Activated CD4-positive, alpha-beta T cell treated with anti-CD3 and anti-CD28 coated beads, Interleukin-2, amount 50 U/mL, for 4 hours (primary cell): ENCODE measurements at places on chromosomes 7 and 10.

- no peak for DNase-seq
These were observed 561 bp downstream of the FGFR2 start for GRCh38 chr10:121597504-121598262.

DNA sequence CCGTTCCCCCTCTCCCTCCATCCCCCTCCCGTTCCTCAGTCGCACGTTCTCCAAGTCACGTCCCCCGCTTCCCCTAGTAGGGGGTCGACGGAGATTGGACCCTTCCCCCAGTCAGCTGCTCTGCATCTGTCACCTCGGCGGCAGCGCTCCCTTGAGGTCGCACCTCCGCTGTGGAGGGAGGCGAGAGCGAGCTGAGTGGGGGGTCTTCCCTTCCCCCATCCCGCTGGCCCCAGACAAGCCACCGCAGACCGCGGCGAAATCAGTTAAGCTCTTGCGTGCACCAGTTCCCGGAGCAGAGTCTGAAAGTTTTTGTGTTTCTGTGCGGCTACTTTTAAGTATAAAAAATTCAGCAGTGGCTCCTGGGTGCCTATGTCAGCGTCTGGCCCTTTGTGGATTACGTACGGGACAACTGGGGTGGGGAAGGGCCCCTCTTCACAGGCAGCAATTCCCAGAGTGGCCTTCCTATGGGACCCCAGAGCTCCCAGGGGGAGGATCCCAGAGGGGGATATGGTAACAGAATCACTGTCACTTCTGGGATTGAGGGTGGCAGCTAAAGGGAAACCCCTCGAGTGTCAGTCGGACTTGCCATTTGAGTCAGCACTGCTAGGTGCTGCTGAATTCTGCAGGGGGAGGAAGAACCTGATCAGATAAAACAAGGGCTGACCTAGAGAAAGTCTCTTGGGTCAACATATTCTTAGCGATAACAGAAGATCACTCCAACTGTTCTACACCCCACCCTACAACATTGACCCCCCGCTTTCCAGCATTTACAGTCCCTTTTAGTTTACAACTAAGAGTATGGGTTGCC lies 12.5 kb upstream of the DDIT4 start:
- DNase-seq = no peak

GRCh38 chr10:7410862-7411670 lies at the start of gene SFMBT2:
TSS of gene SFMBT2 (minus strand) at chr10:7411034. CDS start at chr10:7381898, 29,136 bp downstream.
- DNase-seq = peak; percentile 55

- DNase-seq = peak; percentile 9
These were observed 97.3 kb upstream of the SFMBT2 start for GRCh38 chr10:7507887-7508726.

- no peak for DNase-seq
These were observed 77.3 kb upstream of the RPA3 start for GRCh38 chr7:7795630-7796121.

GRCh38 chr10:34206078-34206934 lies 608.8 kb downstream of the PARD3 start:
- DNase-seq = no peak

- no peak for DNase-seq
These were observed at the start of gene SNCG for GRCh38 chr10:86958116-86958900. TSS of gene SNCG (plus strand) at chr10:86958599. CDS start at chr10:86958698, 99 bp downstream.

DNA sequence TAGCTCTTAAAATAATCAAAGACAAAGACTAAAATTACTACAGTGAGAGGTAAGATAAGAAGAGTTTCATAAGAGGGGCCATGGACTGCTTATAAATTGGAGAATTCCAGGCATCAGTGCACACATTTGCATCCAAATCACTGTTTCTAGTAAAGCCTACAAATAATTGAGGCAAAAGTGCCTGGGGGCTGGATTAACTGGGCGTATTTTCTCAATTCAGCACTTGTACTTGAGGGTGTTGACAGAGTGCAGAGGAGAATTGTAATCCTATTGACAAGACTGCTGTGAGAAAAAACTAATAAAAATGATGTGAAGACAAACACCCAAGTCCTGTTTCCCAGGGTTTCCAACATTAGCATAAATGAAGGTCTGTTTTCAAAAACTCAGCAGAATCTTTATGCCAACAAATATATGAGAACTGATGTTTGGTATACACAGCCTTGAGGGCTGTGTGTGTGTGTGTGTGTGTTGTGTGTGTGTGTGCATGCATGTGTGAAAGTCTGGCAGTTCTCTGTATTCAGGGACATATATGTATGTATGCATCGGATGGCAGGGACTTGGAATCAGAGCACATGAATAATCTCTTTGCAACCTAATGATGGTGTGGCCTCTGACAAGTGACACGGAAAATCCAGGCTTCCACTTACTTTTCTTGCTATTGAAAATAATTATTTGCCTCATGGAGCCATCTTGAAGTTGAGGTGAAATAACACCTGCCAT lies 182.1 kb upstream of the CDC14C start:
- DNase-seq = no peak

DNA sequence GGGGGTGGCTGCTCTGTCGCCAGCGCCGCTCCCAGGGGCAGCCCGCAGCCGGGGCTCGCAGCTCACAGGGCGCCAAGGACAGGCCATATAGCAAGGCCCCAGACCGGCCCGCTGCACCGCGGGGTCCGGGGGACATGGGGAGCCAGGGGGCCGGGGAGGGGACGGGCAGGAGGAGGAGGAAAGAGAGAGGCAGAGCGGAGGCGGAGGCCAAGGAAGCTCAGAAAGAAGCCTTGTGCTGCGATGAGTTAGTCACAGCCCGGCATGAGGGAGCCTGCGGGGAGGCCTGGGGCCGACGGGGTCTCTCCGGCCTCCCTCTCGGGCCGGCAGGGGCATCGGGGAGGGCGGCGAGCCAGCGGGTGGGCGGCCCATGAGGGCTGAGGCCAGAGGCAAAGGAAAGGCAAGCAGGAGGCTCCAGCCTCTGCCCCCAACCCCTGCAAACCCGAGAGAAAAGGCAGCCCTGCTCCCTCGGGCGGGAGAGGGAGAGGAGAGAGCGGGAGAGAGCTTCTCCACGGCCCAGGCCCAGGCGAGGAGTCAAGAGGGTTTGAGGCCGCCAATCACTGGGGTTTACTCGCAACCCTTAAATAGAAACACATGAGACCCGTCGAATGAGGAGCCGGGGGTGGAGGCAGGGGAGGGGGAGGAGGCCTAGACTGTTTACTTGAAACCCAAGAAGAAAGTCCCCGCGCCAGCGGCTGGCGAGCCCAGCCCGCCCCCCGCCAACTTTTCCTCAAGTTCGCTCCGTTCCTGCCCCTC lies 167.9 kb downstream of the NEURL1 start:
- DNase-seq = peak; percentile 30

- DNase-seq = no peak
These were observed 35.7 kb downstream of the SHH start for GRCh38 chr7:155776606-155777005.

DNA sequence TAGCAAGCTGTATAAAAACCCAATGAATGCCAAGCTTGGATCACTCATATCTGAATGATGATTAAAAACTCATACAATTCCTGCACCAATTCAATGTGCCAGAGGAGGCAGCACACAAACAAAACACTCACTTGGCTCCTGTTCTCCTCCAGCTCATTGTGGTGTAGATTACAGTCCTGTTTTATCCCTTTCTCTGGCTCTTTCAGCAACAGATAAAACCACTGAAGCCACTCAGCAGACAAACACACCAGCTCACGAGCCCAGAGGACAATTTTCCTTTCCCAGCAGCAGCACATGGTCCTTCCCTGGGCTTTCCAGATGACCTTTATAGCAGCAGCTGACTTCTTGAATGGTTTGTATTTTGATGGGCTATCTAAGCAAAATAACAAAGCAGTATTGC lies 107.3 kb upstream of the STARD3NL start:
- DNase-seq = no peak

GRCh38 chr10:16016688-16017087 lies 156.4 kb upstream of the MINDY3 start:
- no peak for DNase-seq

GRCh38 chr7:47383072-47383471 lies 198.8 kb downstream of the TNS3 start:
- no peak for DNase-seq

DNA sequence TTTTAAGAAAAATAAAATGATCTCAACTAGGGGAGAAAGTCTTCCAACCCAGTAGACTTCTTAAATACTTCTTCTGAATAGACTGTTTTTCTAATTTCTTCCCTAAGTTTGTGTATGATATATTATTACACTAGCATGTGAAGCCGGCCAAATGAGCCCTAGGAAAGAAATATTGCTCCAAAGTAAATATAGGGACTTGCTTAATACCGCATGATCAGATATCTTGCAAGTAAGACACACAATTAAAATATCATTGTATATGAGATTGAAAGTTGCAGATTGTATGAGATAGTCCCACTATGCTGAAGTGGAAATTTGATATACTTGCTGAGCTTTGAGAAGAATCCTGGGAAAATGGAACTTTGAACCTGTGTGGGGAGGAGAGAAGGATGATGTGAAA lies 225.7 kb downstream of the BAMBI start:
- DNase-seq = no peak

GRCh38 chr7:151306860-151307259 lies 34.8 kb upstream of the NUB1 start:
- DNase-seq = no peak

GRCh38 chr7:149310990-149311573 lies 49.1 kb downstream of the ZNF783 start:
- DNase-seq = no peak

- no peak for DNase-seq
These were observed 200.9 kb downstream of the MBL2 start for GRCh38 chr10:52571516-52572182.

- no peak for DNase-seq
These were observed 43.5 kb downstream of the ZWINT start for GRCh38 chr10:56317603-56318002.

DNA sequence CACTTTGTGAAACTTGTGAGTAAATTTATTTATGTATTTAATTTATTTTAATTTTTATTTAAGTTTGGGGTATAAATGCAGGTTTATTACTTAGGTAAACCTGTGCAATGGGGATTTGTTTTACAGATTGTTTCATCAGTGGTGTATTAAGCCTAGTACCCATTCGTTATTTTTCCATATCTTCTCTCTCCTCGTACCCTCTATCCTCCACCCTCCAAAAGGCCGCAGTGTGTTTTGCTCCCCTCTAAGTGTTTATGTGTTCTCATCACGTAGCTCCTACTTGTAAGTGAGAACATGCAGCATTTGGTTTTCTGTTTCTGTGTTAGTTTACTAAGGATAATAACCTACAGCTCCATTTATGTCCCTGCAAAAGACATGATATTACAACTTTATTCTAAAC lies 145.4 kb upstream of the SMIM30 start:
- DNase-seq = no peak

- no peak for DNase-seq
These were observed 18.3 kb downstream of the STEAP1B start for GRCh38 chr7:22481726-22482125.

DNA sequence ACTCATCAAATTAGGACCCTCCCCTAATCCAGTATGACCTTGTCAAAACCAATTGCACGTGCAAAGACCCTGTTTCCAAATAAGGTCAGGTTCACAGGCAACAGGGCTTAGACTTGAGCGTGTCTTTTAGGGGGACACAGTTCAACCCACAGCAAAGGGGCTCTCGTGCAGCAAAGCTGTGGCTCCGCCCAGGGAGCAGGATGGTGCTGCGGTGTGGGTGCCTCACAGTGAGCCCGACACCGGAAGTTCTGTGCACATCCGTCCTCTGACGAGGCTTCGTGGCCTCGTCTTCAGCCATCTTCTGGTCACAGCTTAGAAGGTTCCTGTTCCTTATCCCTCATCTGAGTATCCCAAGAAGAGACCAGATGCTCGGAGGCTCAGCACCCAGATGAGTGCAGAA lies 509.2 kb upstream of the FOXK1 start:
- no peak for DNase-seq

- DNase-seq = no peak
These were observed 44.5 kb upstream of the PIK3CG start for GRCh38 chr7:106820321-106821217.

- no peak for DNase-seq
These were observed 41.2 kb downstream of the CHCHD3 start for GRCh38 chr7:133040674-133041073.

DNA sequence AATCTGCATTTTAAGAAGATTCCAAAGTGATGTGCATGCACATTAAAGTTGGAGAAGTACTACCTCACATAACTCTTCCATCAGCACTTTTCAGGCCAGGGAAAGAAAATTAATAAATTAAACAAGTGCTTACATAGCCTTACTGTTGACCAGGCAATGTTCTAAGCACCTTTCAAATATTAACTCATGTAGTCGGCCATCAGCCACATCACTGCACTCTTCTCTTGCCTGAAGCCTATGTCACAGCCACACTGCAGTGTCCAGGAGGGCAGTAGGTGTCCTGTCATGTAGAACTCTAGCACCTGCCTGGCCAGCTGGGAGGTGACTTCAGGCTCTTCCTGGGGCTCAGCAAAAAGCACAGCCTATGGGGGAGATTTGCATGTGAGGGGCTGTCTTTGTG lies 71.5 kb downstream of the CDK1 start:
- no peak for DNase-seq

- no peak for DNase-seq
These were observed 131.0 kb downstream of the DLG5 start for GRCh38 chr10:77795426-77796055.

DNA sequence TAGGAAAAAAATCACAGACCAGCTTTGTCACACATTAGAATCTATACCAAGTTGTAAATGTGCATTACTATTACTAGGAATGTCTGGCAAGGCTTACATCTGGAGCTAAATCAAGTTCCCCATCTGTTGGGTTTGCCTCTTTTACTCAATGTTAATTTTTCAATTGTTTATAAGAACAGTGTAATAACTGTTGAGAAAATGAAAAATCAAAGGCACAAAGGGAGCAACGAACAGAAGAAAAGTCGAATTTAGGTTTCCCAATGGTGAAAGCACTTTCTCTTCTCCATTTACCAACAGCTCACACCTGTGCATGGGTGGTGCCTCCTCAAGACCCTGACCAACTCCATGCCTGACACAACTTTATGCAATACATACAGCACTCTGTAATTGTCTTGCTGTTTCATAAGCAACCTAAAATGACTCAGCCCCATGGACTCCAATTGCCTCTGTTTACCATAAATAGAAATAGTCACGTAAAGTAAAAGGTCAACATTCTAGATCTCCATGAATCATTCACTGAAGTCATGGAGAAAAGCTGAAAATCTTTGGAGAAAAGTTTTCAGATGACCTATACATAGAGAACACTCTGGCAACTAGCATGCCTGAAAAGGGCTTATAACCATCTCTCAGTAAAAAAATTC lies 95.5 kb upstream of the KCNIP2 start:
- DNase-seq = no peak

DNA sequence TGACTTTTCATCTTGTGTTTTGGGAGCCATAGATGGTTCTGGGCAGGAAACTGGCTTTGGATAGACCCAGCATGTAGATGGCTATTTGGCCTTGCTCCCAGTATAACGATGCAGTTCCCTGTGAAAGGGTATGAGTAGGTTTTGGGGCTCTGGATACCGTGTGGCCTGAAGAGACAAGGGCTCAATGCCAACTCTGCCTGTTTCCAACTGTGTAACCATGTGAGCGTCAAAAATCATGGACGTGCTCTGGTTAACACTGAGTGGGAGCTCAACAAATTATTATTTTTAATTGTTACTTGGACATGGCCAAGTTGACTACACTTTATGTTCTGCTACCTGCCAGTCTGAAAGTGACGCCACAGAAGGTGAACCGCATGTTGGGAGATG lies 41.8 kb downstream of the EGFR start:
- DNase-seq = no peak
